Cerebellum (tissue), 4 donors: ENCODE measurements at places on chromosomes 1 and 21. TPM values are rescaled to one million over a fixed set of nuclear protein-coding genes. Genes with fewer than 3 reads are reported as not detected.

The FAM151A gene
- not detected for total RNA-seq

The KIF2C gene
- 9.4 TPM for total RNA-seq

The MAP3K7CL gene
- total RNA-seq = 2.5 TPM

The ELF3 gene
- 0.73 TPM for total RNA-seq

The SPRR5 gene
- not detected for total RNA-seq

DNA sequence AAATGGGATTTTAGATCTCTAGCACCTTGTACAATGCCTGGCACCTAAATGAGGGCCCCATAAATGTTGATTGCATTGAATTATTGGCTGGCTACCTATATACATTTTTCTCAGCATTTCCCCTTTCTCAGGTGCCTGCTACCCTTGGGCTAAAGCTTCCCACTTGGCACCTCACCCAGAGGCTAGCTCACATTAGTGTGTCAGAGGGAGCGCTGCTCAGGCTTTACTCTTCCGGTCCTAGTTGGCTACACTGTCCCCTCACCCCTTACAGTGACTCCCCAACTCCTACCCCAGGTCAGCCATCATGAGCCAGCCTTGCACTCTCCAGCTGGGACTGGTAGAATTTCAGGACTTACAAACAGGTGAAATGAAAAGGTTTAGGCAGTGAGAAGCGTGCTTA is 9.5 kb downstream of the TRAF5 start:
- no peak for DNase-seq

GRCh38 chr1:23650344-23650990 is 41.1 kb upstream of the RPL11 start:
- no peak for DNase-seq

GRCh38 chr1:18643154-18644012 is 12.7 kb downstream of the PAX7 start:
- DNase-seq = no peak

DNA sequence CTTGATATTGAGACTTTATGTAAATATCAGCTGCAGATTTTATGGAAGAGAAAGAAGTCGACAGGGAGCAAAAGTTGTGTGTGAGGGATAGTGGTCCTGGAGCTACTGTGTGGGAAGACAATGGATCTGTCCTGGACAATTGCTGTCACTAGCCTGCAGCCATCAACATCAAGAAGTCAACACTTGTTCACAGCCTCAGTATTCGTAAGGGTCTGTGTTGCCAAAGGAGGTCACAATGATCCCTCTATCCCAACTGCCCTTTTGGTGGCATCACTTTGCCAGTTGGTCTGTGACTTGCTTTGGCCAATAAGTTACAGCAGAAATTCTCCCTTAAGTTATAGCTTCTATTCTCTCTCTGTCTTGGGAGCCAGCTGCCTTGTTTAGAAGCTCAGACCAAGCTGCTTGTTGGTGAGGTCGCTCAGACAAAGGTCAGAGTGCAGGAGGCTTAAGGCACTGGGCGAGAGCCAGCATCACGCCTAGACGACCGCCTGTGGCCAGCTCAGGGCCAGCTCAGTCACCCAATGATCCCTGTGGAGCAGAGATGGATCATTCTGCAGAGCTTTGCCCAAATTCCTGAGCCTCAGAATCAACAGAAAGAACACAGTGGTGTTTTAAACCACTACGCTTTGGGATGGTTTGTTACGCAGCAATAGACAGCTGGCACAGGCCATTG is 134.9 kb downstream of the RHOU start:
- no peak for DNase-seq

GRCh38 chr1:52551507-52552235 is 1.2 kb downstream of the TUT4 start:
- DNase-seq = no peak

DNA sequence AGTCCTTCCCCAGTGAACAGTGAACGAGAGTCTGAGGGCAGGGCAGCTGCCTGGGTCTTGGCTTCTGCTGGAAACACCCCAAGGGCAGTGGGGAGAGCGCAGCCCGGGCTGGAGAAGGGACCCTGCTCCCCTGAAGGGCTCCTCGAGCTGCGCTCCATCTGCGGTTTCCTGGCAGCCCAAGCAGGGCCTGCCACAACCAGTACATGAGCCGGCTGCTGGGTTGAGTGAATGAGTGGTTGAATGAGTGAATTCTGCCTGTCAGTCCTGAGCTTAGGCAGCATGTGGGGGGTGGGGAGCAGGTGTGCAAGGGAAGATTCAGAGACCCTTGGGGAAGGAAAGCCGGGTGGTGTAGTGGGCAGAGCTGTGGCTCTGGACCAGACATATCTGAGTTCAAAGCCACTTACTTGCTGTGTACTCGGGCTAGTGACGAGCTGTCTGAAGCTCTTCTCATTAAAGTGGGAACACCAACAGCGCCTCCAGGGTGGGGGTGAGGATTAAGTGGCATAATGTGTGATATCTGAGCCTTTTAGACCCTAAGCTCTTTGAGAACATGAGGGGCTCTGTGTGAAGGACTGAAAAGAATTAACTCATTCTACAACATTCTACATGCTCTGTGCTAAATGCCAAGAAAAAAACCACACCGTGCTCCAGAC is 3.7 kb downstream of the OPRD1 start:
- no peak for DNase-seq

DNA sequence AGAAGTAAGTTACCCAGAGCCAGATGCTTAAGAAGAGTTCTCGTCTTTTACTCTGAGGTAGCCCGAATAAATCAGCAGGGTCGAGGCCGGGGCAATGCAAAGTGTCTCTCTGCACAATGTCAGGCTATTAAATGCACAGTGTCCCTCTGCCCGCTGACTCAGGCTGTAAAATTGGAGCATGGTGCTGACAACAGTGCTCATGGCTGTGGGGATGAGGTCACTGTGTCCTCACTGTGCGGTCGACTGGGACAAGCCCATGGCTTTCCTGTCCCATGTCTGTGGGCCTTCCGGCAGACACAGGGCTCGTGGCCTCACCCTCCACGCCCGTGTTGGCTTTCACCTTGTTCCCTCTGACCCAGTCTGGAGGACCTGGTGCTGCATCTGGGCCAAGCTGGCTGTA is 14.6 kb upstream of the SLC2A1 start:
- DNase-seq = no peak

GRCh38 chr1:25544819-25545218 is 1.4 kb downstream of the LDLRAP1 start:
- DNase-seq = peak; percentile 62

GRCh38 chr1:100184536-100184935 is 6.5 kb upstream of the LRRC39 start:
- no peak for DNase-seq

DNA sequence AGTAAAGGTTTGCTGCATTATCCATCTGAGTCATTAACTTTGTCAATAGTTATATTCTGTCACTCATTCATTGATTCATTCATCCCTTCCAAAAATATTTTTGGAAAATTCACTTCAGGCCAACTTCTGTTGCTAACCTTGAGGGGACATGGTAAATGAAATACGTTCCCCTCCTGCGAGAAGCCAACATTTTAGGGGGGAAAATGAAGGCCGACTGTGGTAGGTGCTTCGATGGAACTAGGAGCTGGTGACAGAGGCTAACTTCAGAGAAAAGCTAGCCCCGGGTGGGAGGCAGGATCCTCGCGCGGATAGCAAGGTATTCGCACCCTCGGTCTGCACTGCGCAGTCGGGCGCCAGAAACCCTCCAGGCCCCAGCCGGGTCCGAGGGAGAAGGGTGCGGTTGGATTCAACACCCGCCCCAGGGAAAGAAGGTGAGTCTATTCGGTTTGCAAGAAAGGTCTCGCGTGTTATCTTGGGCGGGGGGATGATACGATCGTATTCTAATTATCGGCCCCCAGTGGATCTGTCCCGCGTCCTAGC is 646 bp upstream of the RRP15 start:
- DNase-seq = no peak
